ENCODE measurements at places on chromosomes 3 and 15. TPM values are rescaled to one million over a fixed set of nuclear protein-coding genes. Genes with fewer than 3 reads are reported as not detected.

CPEB1 gene
- total RNA-seq, result not detected

LRRIQ4 gene
- 1.3 TPM for total RNA-seq

CIDEC gene
- not detected for total RNA-seq

COL6A5 gene
- not detected for total RNA-seq

BLM gene
- 19.1 TPM for total RNA-seq

DNA sequence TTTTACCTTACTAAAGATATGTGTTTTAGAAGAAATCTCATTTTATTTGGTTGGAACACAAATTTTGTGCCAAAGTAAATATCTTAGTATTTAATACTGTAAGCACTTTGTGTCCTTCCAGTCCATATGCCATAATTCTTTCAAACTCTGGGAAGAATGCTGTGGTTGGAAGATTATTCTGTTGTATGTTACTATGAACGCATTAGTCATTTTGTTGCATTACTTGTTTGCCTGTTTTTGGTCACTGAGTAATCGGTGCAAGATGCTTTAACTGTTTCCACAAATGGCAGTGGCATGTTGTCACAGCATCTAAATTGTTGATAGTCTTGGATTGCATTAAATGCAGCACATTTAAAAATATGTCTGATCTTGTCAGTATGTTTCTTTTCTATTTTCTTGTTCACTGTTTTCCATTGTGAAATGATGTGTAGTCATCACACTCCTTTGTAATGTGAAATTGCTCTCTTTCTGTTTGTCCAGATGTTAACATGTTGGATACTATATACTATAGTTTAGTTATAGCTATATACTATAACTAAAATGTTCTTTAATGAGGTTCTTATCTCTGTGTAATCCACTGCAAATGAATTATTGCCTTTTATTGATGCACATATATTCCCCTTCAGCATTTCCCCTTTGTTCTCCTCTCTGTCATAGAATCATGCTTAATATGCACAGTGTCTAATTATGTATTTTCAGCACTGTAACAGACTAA lies 89.9 kb upstream of the FLNB start:
- no peak overlapping the region for H3K4me3 ChIP-seq

- H3K27ac ChIP-seq, result no peak overlapping the region
- DNase-seq, result no peak
- no peak overlapping the region for H3K4me3 ChIP-seq
- H3K36me3 ChIP-seq, result no peaks in the 10 kb centered on the region
- H3K4me1 ChIP-seq, result no peaks in the 10 kb centered on the region
These were observed 85.9 kb upstream of the ABHD2 start for GRCh38 chr15:89002281-89002761.

GRCh38 chr3:20316238-20316637 lies 130.2 kb upstream of the SGO1 start:
- no peaks in the 10 kb centered on the region for H3K36me3 ChIP-seq
- H3K4me1 ChIP-seq, result no peaks in the 10 kb centered on the region

- H3K4me1 ChIP-seq, result no peaks in the 10 kb centered on the region
- peaks cover 11% of the 10 kb centered on the region for H3K27me3 ChIP-seq
- DNase-seq, result no peak
- no peak overlapping the region for H3K4me3 ChIP-seq
- H3K36me3 ChIP-seq, result no peaks in the 10 kb centered on the region
These were observed 115.9 kb downstream of the SV2B start for GRCh38 chr15:91216000-91216399.

GRCh38 chr3:46669191-46669999 lies 24.1 kb downstream of the ALS2CL start:
- H3K27me3 ChIP-seq, result no peaks in the 10 kb centered on the region
- H3K36me3 ChIP-seq, result no peaks in the 10 kb centered on the region
- no peak overlapping the region for H3K27ac ChIP-seq
- no peaks in the 10 kb centered on the region for H3K4me1 ChIP-seq

GRCh38 chr3:26100176-26100575 lies 310.3 kb downstream of the OXSM start:
- no peaks in the 10 kb centered on the region for H3K27me3 ChIP-seq
- H3K36me3 ChIP-seq, result no peaks in the 10 kb centered on the region
- H3K4me3 ChIP-seq, result no peak overlapping the region

DNA sequence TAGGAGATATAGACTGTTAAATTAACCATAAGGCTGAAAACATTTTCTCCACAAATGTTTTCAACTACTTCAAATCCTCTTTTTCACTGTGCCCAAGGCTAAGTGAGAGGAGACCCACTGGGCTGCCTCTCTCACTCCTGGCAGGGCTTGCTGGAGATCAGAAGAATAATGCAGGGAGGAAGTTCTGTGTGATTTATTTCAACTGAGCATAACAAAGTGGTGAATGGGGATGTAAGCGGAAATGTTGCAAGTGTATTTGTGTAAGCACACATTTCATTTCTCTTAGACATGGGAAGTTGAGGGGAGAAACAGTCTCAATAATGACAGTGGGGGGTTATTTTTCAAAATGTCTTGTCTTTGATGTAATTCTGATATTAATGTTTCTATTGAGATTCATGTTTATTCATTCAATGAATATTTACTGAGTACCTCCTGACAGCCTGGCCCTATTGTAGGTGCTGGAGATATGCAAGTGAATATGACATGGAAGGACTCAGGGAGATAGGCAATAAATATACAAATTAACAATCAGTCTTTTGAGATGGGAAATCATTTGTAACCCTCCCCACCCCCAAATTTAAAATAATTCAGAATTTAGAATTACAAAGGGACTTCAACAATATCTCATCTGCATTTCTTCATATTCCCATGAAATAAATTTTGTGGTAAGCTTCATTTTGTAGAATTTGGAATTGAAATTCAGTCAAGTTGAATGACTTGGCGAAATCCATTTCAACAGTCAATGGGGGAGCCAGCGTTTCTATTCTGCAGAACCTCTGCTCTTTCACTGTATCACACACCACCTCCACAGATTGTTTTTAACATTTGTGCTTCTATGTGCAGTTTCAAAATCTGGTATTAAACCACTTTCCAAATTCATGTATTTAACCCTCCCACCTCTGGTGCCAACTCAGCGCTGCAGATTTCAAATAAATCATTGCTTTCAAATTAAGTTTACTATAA lies 247.2 kb downstream of the SLC9A9 start:
- H3K27ac ChIP-seq, result no peak overlapping the region
- no peaks in the 10 kb centered on the region for H3K4me1 ChIP-seq
- DNase-seq, result no peak
- H3K27me3 ChIP-seq, result no peaks in the 10 kb centered on the region

DNA sequence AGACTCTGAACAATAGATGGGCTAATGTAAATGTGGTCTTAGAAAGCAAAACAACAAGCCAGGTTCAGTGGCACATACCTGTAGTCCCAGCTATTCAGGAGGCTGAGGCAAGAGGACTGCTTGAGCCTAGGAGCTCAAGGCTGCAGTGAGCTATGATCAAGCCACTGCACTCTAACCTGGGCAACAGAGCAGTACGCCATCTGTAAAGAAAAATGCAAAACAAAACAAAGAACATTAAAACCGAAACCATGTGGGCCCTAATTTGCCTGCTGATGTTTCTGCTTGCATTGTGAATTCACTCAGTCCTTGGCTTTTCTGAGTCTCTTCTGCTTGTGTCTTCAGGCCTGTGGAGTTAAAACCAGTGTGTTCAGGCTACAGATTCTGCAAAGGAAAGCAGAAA lies 56.7 kb downstream of the CCNL1 start:
- no peak for DNase-seq
- no peaks in the 10 kb centered on the region for H3K36me3 ChIP-seq
- H3K4me1 ChIP-seq, result peaks cover 11% of the 10 kb centered on the region
- H3K4me3 ChIP-seq, result no peak overlapping the region
- H3K27me3 ChIP-seq, result no peaks in the 10 kb centered on the region

DNA sequence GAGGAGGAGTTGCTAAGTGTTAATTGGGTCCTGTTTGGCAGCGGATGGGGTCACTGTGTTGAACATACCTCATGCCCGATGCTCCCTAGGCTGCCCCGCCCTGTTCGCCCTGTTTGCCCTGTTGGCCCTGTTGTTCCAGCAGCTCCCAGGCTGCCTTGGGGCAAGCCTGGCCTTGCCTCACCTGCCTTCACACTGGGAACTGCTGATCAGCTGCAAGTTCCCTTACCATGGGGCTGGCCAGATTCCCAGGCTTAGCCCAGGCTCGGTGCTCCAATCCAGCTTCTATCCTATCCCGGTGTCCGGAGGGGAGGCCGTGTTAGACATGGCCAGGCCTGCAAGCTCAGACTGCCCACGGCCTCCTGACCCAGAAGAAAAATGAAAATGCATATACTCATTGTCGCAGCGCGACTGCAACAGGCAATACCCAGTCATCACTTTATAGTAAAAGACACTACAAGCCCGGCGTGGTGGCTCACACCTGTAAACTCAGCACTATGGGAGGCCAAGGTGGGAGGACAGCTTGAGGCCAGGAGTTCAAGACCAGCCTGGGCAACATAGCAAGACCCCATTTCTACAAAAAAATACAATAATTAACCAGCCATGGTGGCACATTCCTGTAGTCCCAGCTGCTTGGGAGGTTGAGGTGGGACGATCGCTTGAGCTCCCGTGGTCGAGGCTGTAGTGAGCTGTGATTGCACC lies 42.9 kb upstream of the ZNF710 start:
- no peak overlapping the region for H3K27ac ChIP-seq
- peaks cover 7% of the 10 kb centered on the region for H3K4me1 ChIP-seq
- no peaks in the 10 kb centered on the region for H3K36me3 ChIP-seq

GRCh38 chr3:157500232-157500631 lies 3.0 kb downstream of the VEPH1 start:
- peak; percentile 67 for DNase-seq
- peak overlapping the region; percentile 50 for H3K4me3 ChIP-seq
- H3K36me3 ChIP-seq, result no peaks in the 10 kb centered on the region
- no peaks in the 10 kb centered on the region for H3K27me3 ChIP-seq
- H3K4me1 ChIP-seq, result peaks cover 30% of the 10 kb centered on the region
- H3K27ac ChIP-seq, result peak overlapping the region; percentile 84

GRCh38 chr3:65200310-65200970 lies 512.6 kb upstream of the ADAMTS9 start:
- H3K27ac ChIP-seq, result no peak overlapping the region
- no peak for DNase-seq
- no peaks in the 10 kb centered on the region for H3K4me1 ChIP-seq
- no peaks in the 10 kb centered on the region for H3K36me3 ChIP-seq
- H3K4me3 ChIP-seq, result no peak overlapping the region
